Upper lobe of left lung (tissue), 6 donors: ENCODE measurements at places on chromosomes 4 and X.

GRCh38 chr4:162229670-162230069 is 65.9 kb upstream of the FSTL5 start:
- H3K27me3 ChIP-seq: no peaks in the 10 kb centered on the region
- H3K27ac ChIP-seq: no peak overlapping the region
- no peak for DNase-seq
- H3K4me1 ChIP-seq: no peaks in the 10 kb centered on the region
- no peak overlapping the region for H3K4me3 ChIP-seq
- H3K36me3 ChIP-seq: no peaks in the 10 kb centered on the region

DNA sequence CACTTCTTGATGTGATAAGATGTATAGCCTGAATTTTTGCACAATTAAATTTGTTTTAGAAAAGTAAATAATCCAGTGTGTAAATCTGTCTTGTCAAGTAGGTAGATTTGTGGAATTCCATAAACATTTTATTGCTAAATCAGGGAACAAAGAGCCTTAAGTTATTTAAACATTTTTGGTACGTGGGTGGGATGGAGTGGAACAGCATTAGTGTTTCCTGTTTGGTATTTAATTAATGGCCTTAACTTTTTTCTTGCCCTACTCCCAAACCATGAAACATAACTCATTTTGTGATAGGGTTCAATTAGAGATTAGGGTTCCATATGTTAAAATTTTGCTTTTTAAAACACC is 5.1 kb downstream of the NUDT9 start:
- no peak overlapping the region for H3K27ac ChIP-seq
- H3K4me1 ChIP-seq: peaks cover 18% of the 10 kb centered on the region
- no peaks in the 10 kb centered on the region for H3K36me3 ChIP-seq
- DNase-seq: no peak
- H3K27me3 ChIP-seq: no peaks in the 10 kb centered on the region

DNA sequence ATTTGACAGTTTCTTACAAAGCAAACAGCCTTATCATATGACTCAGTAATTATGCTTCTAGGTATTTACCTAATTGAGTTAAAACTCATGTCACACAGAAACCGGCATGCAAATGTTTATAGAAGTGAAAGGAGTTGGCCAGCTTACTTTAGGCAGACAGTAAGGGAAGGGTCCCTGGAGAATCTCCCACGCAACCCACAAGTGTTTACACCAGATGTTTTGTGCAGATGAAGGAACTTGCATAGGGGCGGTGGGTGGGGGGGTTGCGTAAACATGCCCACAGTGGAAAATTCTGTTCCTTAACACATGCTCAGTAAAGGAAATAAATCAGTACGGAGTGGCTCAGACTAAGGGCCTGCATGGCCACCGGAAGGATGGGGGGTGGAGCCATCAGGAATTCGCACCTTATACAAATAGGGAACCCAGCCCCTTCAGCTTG is 330.5 kb upstream of the AADAT start:
- H3K27me3 ChIP-seq: no peaks in the 10 kb centered on the region
- no peaks in the 10 kb centered on the region for H3K36me3 ChIP-seq
- no peak for DNase-seq
- H3K4me1 ChIP-seq: no peaks in the 10 kb centered on the region

DNA sequence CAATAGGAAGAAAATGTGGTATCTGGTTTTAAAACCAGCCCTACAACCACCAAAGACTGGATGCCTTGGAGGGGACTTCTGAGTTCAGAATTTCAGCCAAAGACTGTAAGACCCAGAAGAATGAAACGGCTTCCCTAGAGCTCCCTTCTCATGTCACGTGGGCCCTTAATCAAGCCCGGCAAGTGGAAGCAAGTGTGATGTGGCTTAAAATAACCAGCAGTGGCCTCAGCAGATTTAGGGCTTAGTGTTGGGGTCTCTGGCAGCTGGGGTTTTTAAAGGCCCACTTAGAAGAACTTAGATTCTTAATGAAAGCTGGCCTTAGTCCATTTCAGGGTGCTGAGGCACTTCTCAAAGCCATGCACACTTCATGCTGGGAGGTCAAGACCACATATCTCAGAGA is 111.2 kb upstream of the TBC1D9 start:
- no peak overlapping the region for H3K27ac ChIP-seq
- H3K27me3 ChIP-seq: no peaks in the 10 kb centered on the region
- H3K4me3 ChIP-seq: no peak overlapping the region
- DNase-seq: no peak

DNA sequence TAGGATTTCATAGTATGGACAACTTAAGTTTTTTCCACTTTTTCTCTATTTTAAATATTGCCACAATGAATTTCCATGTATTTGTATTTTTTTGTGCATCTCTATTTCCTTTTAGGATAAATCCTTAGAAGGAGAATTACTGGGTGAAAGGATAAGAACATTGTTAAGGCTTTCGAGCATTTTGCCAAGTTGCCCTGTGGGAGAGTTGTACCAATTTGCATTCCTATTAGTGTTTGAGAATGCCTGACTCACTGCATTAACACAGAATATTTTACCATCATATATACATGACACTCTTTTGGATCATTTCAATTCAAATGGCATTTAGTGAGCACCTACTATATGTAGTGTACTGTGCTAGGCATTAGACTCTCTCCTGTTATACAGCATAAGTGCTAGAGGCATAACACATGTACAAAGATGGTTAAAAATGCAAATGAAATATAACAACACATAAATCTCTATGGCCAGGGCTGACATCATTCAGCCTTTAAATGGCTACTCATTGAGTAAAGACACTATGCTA is 57.0 kb downstream of the PLAC1 start:
- H3K27ac ChIP-seq: no peak overlapping the region
- no peaks in the 10 kb centered on the region for H3K27me3 ChIP-seq
- H3K4me1 ChIP-seq: no peaks in the 10 kb centered on the region
- no peak overlapping the region for H3K4me3 ChIP-seq
- no peaks in the 10 kb centered on the region for H3K36me3 ChIP-seq

DNA sequence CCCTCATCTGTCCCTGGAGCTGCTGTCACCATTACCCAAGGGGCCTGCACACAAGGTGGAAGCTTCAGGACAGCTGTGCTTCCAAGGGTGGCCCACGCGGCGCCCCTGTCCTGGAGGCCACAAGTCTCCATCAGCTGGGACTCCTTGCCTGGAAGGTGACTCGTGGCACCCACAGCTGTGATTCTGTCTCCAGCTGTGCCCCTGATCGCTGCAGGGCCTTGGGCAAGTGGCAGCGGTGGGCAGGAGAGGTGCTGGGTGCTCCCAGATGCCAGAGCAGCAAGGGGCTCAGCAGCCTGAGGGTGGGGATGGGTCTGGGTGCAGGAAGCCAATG is 9.0 kb upstream of the DUSP9 start:
- peaks cover 8% of the 10 kb centered on the region for H3K4me1 ChIP-seq
- peak; percentile 41 for DNase-seq
- H3K27me3 ChIP-seq: no peaks in the 10 kb centered on the region
- H3K36me3 ChIP-seq: no peaks in the 10 kb centered on the region
- no peak overlapping the region for H3K27ac ChIP-seq

DNA sequence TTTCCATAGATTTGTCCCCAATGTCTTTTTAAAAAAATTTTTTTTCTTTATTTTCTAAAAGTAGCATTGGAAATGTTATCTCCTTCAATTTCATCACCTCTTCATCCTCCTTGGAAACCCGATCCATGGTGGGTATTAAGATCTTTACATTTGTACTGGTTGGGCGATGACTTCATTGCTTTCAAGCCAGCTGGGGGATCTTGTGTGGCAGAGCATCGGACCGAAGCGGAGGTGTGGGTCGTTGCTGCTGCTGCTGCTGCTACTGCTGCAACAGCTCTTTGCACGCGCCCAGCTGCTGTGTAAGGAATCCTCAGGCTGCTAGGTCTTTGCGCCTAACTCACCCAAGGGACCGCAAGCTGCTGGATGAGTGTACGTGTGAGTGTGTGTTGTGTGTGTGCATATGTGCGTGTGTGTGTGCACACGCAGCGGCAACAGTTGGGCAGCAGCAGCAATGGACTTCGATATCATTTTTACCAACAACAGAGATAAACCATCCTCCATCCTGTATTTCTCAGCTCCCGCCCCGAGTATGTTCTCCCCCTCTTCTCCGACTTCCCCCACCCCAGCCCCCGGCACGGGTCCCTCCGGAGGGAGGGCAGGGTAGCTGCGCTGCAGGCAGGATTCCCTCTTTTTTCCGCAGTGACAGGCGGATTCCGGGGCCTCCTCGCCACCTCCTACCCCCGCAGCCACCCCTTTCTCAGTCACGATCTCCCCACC is 768 bp upstream of the CDKL5 start:
- peaks cover 11% of the 10 kb centered on the region for H3K4me1 ChIP-seq
- peak overlapping the region; percentile 93 for H3K27ac ChIP-seq
- DNase-seq: peak; percentile 26
- no peaks in the 10 kb centered on the region for H3K27me3 ChIP-seq
- H3K36me3 ChIP-seq: no peaks in the 10 kb centered on the region

DNA sequence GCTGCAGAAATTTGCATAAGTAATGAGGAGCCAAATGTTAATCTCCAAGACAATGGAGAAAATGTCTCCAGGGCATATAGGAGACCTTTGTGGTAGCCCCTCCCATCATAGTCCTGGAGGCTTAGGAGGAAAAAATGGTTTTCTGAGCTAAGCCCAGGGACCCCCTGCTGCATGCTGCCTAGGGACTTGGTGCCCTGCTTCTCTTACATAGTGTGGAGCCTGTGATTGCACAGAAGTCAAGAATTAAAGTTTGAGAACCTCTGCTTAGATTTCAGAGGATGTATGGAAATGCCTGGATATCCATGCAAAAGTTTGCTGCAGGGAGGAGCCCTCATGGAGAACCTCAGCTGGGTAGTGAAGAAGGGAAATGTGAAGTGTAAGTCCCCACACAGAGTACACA is 379.4 kb upstream of the TACR3 start:
- H3K27me3 ChIP-seq: no peaks in the 10 kb centered on the region
- H3K27ac ChIP-seq: no peak overlapping the region
- H3K4me1 ChIP-seq: no peaks in the 10 kb centered on the region
- DNase-seq: no peak
- no peaks in the 10 kb centered on the region for H3K36me3 ChIP-seq
- no peak overlapping the region for H3K4me3 ChIP-seq

DNA sequence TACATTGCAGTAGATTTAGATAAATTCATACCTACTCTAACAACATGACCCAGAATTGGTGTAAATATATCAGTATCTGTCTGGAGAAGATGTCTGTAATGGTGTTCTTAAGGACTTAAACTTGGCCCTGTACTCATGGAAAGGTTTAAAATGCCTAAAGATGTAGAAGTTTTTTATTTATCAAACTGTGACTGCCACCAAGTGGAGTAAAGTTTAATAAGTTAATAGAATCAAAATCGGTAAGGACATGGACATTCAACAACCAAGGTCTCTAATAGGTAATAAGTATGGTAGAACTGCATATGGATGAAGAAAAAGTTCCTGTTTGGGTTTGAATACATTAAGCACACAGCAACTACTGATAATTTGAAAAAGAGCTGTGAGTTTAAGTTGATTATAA is 474.0 kb upstream of the NDST3 start:
- H3K27me3 ChIP-seq: no peaks in the 10 kb centered on the region
- no peak for DNase-seq
- no peak overlapping the region for H3K27ac ChIP-seq
- H3K4me1 ChIP-seq: no peaks in the 10 kb centered on the region
- no peaks in the 10 kb centered on the region for H3K36me3 ChIP-seq

GRCh38 chrX:137565921-137566745 is at the start of gene ZIC3:
ZIC3 (plus strand) TSS chrX:137566127; CDS start chrX:137566692, 565 bp downstream.
- peak; percentile 50 for DNase-seq
- no peaks in the 10 kb centered on the region for H3K27me3 ChIP-seq
- peak within 1 kb of the TSS; percentile 22 for H3K4me3 ChIP-seq
- H3K27ac ChIP-seq: no peak within 1 kb of the TSS
- H3K4me1 ChIP-seq: no peaks in the 10 kb centered on the region

GRCh38 chrX:56113785-56114436 is 118.2 kb upstream of the KLF8 start:
- no peak overlapping the region for H3K4me3 ChIP-seq
- no peak overlapping the region for H3K27ac ChIP-seq
- peak; percentile 30 for DNase-seq

- no peaks in the 10 kb centered on the region for H3K27me3 ChIP-seq
- H3K4me3 ChIP-seq: no peak overlapping the region
- H3K36me3 ChIP-seq: peaks cover 23% of the 10 kb centered on the region
- no peak overlapping the region for H3K27ac ChIP-seq
- no peaks in the 10 kb centered on the region for H3K4me1 ChIP-seq
Measured at GRCh38 chr4:81447566-81448229, 24.0 kb downstream of the RASGEF1B start.

DNA sequence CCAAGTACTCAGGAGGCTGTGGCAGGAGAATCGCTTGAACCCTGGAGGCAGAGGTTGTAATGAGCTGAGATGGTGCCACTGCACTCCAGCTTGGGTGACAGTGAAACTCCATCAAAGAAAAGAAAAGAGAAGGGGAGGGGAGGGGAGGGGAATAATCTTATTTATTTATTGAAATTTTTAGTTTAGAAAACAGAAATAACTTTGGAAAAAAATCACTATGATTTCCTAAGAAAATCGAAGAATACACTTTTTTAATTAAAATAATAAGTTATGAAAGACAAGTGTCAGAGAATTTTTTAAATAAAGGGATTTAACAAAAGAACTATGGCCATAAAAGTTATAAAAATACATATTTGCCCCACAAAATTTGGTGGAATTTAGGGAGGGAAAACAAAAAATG is 836.9 kb upstream of the HS3ST1 start:
- no peak overlapping the region for H3K4me3 ChIP-seq
- H3K36me3 ChIP-seq: no peaks in the 10 kb centered on the region
- no peak for DNase-seq
- no peaks in the 10 kb centered on the region for H3K4me1 ChIP-seq
- H3K27me3 ChIP-seq: no peaks in the 10 kb centered on the region
- H3K27ac ChIP-seq: no peak overlapping the region

DNA sequence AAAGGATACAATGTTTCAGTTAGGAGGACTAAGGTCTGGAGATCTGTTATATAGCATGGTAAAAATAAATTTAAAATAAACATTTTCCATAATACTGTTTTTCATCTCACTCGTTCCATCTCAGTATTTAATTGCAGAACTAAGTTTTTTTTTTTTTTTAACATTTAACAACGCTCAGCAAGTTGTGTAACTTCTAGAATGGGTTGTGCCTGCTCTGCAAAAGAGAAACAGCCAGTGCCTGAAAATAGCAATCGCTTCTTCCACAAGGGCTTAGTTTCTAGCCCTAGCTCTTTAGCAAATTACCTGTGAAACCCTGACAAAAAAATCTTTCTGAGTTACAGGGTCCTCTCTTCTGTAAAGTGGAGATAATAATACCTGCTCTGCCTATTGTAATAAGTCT is 41.9 kb downstream of the CNGA1 start:
- no peak overlapping the region for H3K27ac ChIP-seq
- no peaks in the 10 kb centered on the region for H3K27me3 ChIP-seq
- no peak for DNase-seq

DNA sequence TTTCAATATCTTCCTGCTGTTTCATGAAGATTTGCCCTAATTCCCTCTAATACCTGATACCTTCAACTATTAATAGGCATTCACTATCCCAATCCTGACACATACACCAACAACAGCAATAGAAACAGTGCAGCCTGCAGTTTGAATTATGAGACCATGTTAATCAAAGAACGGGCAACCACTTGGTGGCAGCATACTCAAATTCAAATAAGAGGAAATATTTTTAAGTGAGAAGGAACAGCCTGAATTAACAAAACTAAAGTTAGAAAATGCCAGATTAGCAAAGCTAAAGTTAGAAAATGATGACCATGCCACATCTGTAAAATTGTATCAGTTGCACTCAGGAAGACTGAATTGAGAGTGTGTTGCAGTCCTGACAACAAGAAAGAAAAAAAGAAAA is 204.9 kb downstream of the SMARCA1 start:
- H3K27ac ChIP-seq: no peak overlapping the region
- H3K27me3 ChIP-seq: no peaks in the 10 kb centered on the region
- no peaks in the 10 kb centered on the region for H3K36me3 ChIP-seq
- H3K4me1 ChIP-seq: no peaks in the 10 kb centered on the region

GRCh38 chr4:102574317-102574716 is 73.2 kb downstream of the NFKB1 start:
- H3K4me3 ChIP-seq: no peak overlapping the region
- H3K27ac ChIP-seq: no peak overlapping the region
- H3K27me3 ChIP-seq: no peaks in the 10 kb centered on the region
